ENCODE measurements at places on chromosomes 5 and 9.

- no peak for DNase-seq
Measured at GRCh38 chr5:6041977-6042550, 336.3 kb downstream of the MED10 start.

- DNase-seq: no peak
Measured at GRCh38 chr9:89405826-89406225, 87.5 kb downstream of the SECISBP2 start.

- DNase-seq: no peak
Measured at GRCh38 chr5:3230254-3230653, 365.4 kb upstream of the IRX1 start.

- DNase-seq: no peak
Measured at GRCh38 chr5:123033157-123033671, 3.3 kb downstream of the PPIC start.

- DNase-seq: no peak
Measured at GRCh38 chr9:34992376-34992951, 2.9 kb downstream of the DNAJB5 start.

GRCh38 chr5:11468334-11469039 is 435.8 kb downstream of the CTNND2 start:
- no peak for DNase-seq

DNA sequence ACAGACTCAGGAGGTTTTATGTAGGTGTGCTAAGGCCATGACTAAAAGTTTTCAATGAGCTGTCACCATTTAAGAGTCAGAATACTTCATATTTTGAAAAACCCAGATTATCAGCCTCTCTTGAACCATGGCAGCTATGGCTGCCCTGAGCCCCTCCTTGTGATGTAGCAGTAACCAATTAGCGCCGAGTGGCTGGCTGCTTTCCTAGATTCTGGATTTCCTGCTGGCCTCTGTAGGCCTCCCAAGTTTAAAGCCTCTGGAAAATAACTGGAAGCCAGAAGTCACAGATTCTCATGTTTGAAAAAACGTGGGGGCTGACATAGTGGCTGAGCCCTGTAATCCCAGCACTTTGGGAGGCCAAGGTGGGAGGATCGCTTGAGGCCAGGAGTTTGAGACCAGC is 25.5 kb downstream of the DAB2IP start:
- DNase-seq: no peak

- DNase-seq: no peak
Measured at GRCh38 chr5:95238560-95239325, 46.2 kb downstream of the MCTP1 start.

DNA sequence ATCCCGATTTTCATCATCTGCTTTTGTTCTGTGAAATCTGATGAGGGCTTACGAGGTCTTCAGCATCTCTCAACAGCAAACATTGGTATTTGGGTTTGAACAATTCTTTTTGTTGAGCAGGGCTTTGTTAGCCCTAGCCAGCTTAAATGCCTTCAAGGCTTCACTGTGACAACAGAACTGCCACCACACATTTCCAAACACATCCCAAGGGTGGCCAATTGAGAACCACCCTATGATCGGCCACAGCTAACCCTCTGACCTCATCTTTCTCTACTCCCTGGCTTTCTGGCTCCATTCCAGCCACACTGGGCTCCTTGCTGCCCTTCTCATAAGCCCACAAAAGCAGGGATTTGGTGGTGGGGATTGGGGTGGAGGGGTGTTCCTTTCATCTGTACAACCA is 17.6 kb downstream of the MTX3 start:
- no peak for DNase-seq
